M059J (cell line): ENCODE measurements at places on chromosomes 1 and 21.

GRCh38 chr1:11944358-11944931 is 9.9 kb downstream of the PLOD1 start:
- no peak for DNase-seq

- no peak for DNase-seq
Observed at GRCh38 chr1:35556484-35557117, 602 bp downstream of the KIAA0319L start.

DNA sequence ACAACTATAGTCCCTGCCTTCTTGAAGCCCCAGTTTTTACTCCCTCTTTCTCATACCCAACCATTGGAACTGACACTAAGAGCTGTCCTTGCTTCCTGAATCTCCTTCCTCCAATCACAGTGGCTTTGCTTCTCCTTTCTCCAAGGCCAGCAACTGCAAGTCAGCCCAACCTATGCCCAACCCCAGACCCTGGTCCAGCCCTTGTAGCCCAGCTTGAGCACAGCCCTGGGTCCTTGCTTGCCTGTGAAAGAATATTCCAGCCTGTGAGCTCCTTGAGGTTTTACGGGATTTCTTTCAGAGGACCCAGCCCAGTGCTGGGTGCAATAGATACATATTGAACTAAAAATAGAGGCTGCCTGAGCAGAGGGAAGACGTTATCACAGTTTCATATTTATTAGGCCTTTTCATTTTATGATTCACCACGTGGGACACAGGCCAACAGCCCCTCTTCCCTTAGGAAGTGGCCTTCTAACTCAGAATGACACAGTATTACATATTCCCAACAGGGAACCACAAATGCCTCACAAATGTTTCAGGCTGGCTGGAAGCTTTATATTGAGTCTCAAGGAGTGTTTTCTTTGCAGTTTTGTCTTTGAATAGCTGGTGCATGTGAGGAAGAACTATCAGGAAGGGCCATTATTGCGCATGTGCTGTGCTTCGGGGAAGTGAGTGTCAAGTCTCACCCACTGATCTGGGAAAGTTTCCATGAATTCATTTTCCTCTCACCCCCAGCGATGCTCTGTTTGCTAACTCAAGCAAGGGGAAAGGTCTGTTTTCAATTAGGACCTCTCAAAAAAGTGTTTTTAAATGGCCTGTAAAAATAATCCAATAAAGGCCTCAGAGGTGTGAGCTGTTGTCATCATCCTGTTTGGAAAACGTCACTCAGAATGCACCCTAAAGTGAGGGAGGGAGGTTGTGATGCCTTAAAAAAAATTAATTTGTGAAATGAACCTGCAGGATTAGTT is 92.3 kb upstream of the NFIA start:
- DNase-seq = peak; percentile 67

DNA sequence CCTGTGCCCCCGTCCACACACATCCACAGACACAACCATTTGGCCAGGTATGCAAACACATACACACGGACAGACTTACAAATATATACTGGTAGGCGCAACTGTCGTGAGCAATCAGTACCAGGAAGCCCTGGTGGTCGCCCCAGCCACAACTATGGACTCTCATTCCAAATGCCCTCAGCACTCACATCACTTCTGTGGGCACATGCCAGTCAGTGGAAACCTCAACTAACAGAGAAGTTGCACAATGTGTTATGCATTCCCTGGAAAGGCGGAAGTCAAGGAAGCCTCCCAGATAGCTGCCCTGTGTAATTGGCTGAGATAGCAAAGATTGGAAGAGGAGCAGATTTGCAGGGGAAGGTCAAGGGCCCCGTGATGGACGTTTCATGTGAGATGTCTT is 1.4 kb upstream of the HEYL start:
- peak; percentile 40 for DNase-seq

GRCh38 chr1:192224396-192224795 is 66.1 kb downstream of the RGS18 start:
- no peak for DNase-seq
